H7 (cell line): ENCODE measurements at places on chromosomes 3 and 15. TPM values are rescaled to one million over a fixed set of nuclear protein-coding genes. Genes with fewer than 3 reads are reported as not detected.

GRCh38 chr15:39713846-39714245, 68.8 kb downstream of the FSIP1 start:
- DNase-seq, result no peak

- no peak for DNase-seq
These were observed 205.0 kb upstream of the STAC start for GRCh38 chr3:36175113-36175812.

DNA sequence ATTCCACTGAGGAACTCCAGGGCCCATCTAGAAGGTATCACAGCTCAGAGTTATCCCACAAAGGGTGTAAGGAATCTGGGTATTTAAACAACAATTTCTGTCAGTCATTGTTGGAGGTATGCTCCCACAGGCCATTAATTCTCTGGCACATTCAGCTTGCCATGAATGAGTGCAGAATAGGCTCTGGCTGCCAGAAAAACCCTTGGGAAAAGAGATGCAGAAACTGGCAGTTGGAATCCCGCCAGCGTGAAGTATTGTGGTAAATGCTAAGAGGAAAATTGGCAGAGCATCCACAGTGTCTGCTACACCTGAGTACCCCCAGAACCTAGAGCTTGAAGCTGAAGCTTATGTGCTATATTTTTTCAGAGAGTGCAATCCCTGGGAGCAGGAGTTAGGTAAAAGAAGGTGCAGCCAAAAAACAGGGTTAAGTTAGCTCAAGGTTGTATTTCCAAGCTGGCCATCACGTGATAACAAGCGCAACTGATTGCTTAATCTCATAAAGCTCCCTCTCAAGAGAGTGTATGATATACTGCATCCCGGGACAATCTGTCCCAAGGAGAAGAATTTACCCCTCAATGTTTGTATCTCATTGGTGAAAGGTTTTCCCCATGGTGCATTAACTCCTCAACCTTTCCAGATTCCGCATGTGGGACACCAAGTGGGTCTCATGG, 94.2 kb upstream of the ACP3 start:
- no peak for DNase-seq

DNA sequence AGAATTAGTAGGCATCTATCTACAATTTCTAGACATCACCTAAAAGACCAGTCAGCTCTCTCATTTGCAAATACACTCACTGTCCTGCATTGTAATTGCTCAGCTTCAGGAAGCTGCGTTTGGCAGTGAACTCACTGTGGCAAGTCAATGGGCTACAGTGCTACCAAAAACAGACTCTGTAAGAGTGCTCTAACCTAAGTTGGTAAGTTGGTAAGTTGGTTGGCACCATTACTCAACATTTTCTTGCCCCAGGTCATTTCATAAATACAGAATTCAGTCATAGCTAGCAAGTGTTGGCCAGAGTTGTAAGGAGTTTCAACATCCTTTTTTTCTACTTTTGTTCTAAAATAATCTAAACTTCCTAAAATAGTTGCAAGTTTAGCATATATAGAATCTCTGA, 466.3 kb downstream of the NAALADL2 start:
- no peak for DNase-seq

DNA sequence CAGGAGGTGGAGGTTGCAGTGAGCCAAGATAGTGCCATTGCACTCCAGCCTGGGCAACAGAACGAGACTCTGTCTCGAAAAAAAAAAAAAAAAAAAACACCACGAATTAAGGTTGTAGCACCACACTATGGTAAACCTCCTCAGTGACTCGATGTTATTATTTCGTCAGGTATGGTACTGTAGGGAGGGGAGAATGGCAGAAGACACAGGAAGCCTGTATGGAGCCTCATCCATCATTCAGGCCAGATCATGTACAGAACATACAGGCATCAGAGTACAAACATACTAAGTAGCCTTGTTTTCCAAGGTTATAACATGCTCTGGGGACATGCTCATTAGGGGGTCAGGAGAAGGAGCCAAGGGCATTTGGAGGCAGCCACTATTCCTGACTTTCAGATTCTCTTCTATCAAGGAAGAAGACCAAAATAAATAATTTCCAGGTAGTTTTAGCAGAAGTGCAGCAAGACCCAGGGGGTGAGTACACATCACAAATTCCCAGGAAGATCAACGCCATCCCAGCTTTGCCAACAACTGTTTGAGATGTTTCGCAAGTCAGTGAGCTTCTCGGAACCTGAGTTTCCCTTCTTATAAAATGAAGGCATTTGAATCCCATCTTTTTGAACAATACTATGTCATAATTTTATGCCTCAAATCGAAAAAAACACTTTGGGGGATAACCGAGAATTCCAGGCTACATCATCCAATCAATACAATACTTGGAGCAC, 79.8 kb downstream of the FOXP1 start:
- no peak for DNase-seq

DNA sequence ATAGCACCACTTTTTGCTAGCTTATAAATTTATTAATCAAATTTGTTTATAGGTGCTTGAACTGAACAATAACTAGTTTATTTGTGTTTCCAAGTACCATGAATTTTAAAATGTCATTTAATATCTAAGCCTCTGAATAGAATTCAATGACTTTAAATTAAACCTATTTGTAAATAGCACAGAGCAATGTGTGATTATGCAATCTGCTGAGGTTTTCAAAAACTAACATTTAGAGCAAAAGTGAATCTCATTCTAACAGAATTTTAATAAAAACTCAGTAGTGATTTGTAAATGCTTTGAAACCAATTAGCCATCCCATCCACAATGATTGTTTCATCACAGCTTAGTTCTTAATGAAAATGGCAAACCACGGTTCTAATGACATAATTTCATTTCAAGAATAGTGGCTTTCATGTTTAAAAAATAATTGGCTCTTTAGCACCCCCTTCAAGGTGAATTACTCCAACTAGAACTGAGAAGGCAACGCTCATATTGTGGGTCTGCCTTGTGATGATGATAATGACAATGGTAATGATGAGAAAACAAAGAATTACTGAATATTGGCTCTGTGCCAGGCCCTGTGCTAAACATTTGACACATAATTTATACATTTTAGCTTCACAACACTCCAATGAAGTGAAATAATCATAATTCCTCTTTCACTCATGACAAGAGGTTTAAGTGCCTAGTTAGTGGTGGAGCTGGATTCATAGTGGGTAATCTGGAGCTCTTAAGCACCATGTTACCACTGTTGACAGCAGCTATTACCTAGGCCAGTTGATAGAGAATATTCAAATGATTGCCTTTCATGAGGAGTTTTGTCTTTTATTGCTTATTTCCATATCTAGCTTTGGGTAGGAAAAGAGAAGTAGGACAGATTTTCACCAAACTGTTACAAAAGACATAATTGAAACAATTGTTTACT, 145.7 kb downstream of the RBMS3 start:
- no peak for DNase-seq

- DNase-seq, result no peak
These were observed 736.8 kb downstream of the MCTP2 start for GRCh38 chr15:94968133-94968532.

GRCh38 chr15:55742927-55743728, at the start of gene PRTG:
PRTG (minus strand) TSS chr15:55743152; CDS start chr15:55742931, 221 bp downstream.
- DNase-seq, result peak; percentile 89

DNA sequence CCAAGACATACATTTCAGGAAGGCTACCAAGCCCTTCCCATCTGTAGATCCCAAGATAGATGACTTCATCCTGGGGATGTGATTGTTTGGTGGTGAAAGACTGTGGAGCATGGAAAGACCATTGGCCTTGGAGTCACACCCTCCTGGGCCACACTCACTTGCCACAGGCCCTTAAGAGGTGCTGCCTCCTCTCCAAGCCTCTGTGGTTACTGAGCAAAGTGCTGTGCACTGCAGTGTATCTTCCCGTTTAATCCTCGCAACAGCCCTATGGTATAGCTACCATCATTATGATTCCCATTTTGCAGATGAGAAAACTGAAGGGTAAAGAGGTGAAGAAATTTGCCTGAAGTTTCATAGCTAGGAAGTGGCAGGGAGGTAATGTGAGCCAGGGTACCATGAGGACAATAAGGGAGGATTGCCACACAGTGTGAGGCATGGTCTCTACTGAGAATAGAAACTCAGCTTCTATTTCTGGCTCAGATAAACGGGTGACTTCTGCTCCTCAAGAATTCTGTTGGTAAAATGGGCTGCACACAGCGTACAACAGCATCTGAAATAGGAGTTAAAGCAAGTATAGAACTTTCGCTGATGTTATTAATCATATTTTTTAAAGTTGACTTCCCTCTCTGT, 23.9 kb upstream of the RHO start:
- no peak for DNase-seq

DNA sequence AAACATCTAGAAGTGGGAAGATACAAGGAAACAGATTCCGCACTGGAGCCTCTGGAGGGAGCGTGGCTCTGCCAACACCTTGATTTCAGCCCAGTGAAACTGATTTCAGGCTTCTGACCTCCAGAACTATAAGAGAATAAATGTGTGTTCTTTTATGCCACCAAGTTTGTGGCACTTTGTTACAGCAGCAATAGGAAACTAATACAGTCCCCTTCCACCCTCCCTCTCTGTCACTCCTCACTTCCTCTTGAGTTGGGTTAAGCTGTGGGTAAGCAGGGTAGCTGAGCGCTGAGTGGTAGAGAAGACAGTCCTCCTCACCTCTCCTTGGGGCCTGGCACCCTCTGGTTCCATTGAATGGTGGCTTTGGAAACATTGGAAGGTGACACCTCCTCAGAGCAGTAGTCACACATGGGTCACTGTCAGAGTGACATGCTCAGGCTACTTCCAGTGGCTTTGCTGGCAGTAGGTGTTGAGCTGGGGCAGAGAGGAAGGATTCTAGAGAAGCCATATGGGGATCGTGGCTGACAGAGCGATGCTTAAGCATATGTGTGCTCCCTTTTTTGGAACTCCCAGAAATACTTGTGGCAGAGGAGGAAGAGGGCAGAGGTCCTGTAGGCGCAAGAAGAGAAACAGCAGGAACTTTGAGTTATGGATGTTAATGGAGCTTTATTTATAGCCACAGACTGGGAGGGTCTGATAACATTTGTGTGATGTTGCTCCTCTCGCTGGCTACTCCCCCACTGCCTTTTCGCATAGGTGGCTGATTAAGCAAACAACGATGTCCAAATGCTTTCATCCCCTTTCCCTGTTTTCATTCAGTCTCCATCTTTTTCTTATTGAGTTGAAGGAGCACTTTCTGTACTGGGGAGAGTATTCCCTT, 14.8 kb upstream of the HCN4 start:
- peak; percentile 3 for DNase-seq

DNA sequence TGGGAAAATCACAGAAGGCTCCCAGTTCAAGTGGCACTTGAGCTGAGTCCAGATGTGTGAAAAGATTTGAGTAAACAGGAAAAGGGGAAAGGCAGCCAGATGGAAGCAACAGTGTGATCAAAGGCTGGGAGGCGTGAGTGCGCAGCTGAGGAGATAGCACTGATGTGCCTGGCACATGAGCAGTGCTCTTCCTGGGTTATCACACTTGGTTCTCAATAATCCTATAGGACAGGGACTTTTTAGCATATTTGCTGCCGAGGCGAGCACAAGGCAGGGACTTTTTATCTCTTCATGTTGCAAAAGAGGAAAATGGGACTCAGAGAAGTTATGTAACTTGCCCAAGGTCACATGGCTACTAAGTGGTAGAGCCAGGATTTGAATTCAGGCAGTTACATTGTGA, 39.6 kb downstream of the CORO2B start:
- no peak for DNase-seq

- DNase-seq, result peak; percentile 73
These were observed 85.5 kb upstream of the CDV3 start for GRCh38 chr3:133487920-133488540.

DNA sequence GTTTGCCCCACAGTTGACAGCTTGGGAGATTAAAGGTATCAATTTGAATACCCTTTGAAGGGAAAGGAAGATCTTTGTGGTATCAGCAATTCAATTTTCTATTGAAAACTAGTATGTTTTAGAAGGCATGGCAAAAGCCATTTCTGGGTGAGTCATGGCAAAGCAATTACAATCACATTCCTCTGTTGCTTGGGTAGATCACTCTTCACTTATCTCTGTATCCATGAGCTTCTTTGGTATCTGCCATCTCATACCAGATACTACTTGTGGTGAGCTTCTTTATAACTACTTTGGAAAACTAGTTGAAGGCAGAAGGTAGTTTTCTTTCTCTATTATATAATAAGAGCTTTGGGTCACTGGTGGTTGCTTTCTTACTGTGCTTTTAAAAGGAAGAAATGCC, 28.3 kb upstream of the LSAMP start:
- DNase-seq, result no peak

DNA sequence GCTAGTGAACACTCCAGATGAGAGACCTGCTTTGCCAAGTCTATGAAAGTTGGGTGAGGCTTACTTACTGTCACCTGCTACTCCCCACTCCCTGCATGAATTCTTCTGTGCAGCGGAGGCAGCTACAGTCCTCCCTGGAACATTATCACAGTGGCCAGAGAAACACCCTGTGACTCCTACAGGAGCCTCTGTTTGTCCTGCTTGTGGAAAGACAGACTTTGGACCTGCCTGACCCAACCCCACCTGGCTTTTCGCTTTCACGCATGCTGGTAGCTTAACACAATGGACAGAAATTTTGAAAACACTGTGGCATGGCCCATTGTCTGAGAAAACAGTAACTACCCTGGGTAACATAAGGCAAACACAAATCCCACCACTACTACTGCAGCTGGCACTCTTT, 1565.5 kb upstream of the CADM2 start:
- no peak for DNase-seq

DNA sequence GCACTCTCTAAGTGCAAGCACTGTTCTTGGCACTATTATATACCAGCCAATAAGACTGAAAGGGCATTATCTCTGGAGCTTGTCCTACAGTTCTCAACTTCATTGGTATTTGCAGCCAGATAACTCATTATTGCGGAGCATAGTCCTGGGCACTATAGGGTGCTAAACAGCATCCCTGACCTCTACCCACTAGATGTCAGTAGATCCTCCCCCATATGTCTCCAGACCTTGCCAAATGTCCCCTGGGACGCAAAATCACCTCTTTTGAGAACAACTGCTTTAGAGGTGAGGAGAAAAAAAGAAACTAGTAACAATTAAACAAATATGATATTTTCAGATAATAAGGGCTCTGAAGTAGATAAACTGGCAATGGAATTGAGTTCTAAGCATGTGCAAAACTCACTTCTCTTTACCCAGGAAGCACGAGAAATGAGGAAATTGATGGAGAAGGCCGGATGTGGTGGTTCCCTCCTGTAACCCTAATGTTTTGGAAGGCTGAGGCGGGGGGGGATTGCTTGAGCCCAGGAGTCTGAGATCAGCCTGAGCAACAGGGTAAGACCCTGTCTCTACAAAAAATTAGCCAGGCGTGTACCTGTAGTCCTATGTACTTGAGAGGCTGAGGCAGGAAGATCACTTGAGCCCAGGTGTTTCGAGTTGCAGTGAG, 61.4 kb downstream of the FRMD4B start:
- peak; percentile 47 for DNase-seq

GRCh38 chr15:39846108-39846507, 63.5 kb upstream of the FSIP1 start:
- no peak for DNase-seq

Gene PROK2
- 1.9 and 2.7 TPM in 2 replicates for total RNA-seq

Gene FAM3D
- not detected in 2 replicates for total RNA-seq

Gene ONECUT1
- total RNA-seq, result 8.0 and 25.0 TPM in 2 replicates

Gene NMNAT3
- total RNA-seq, result 3.0 and 4.7 TPM in 2 replicates

Gene GOLGA6A
- total RNA-seq, result 2.2 and 4.7 TPM in 2 replicates

Gene ABHD17C
- 7.2 and 9.8 TPM in 2 replicates for total RNA-seq

Gene TRPM1
- total RNA-seq, result 0.48 and 0.89 TPM in 2 replicates

Gene LRRC2
- 3.3 and 3.9 TPM in 2 replicates for total RNA-seq

Gene RASL12
- total RNA-seq, result 20.9 and 22.1 TPM in 2 replicates

Gene TGM4
- total RNA-seq, result 0.11 TPM in 1 of 2 replicates, not detected in the other

Gene TMEM41A
- 9.2 and 11.7 TPM in 2 replicates for total RNA-seq

Gene B3GALNT1
- total RNA-seq, result 3.5 and 5.4 TPM in 2 replicates

Gene TMEM207
- not detected in 2 replicates for total RNA-seq
